COR-L47 (cell line): ENCODE measurements at places on chromosomes 13 and 19.

GRCh38 chr13:105232439-105232838 is 1303.0 kb downstream of the EFNB2 start:
- DNase-seq: no peak

DNA sequence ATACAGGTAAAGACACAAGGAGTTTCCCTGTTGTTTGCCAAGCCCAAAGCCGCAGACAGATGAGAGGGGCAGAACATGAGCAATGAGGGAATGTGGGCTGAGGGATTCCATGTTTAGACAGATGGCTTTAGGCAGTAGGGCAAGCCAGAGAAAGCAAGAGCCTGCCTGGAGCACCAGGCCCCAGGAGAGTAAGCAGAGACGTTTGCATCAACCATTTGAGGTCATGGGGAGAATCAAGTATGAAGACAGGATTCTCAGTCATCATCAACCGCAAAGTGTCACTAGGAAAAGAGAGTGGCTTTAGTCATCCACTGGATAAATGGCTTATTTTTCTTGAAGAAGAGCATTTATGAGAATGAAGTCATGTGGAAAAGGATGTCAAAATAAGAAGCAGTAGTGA is 184.7 kb downstream of the COG6 start:
- DNase-seq: no peak

DNA sequence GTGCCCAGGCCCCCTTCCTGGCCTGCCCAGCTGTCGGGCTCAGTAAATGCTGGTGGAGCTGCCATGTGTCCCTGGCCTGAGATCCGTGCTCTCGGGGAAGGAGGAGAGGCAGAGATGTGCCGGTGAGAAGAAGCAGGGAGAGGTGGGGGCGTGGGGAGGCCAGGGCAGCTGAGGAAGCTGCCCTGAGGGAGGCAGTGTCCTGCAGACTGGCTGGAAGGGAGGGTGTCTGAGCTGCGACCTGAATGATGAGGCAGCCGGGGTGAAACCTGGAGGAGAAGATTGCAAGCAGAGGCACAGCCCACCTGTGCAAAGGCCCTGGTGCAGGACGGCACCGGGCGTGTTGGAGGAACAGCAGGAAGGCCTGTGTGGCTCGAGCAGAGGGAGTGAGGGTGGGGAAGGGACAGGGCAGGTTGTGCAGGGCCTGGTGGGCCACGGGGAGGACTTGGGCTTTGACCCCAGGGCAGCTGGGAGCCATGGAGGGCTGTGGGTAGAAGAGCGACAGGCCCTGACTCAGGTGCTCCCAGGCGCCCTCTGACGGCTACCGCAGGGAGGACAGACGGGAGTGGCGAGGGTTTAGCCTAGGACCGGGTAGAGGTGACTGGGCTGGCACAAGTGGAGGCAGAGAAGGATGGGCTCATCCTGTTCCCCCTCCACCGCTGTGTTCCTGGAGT is 14.0 kb upstream of the CELF5 start:
- no peak for DNase-seq

DNA sequence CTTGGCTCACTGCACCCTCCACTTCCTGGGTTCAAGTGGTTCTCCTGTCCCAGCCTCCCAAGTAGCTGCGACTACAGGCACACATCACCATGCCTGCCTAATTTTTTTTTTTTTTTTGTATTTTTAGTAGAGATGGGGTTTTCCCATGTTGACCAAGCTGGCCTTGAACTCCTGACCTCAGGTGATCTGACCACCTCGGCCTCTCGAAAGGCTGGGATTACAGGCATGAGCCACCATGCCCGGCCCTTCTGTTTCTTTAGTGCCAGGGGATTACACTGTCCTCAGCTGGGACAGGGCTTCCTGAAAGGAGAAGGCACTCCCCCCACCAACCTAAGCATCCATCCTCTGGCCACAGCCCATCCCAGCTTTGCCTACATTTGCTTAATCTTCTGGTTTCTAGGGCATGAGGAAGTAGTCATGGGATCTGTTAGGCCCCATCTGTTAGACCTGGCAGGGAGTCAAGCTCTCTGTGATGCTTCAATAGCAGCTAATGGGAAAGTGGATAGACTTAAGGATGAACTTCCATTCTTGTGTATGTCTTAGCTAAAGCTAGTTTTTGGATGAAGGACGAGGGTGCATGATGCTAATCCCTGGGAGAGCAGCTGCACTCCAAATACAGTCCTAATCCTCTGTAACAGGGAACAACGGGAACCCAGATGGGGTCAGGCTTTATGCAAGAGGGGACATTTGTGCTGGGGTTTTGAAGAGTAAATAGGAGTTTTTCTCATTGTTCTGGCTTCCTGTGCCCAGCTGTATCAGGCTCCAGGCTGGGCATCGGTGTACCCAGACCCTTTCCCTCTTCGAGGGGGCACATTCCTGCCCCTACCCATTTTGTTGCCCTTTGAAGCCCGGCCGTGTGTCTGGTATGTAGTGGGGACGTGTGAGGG is 2.6 kb downstream of the VAV1 start:
- DNase-seq: no peak

- DNase-seq: no peak
These were observed 96.6 kb downstream of the UBL3 start for GRCh38 chr13:29753618-29754472.

DNA sequence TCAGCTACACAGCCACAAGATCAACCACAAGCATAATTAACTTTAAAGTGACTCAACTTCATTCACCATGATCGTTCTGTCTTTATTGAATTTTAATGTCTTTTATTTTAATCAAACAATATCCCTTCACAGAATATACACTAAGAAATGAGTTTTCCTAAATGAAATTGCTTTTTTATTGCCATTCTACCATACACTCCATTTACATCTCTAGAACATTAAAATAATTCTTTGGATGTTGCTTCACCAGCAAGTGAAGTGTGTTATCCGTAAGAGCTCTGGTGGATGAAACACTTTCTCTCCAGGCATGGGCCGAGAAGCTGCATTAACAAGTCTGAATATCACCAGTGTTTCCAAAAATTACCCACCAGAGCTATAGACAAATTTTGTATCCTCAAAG is 789.2 kb downstream of the PCDH9 start:
- DNase-seq: no peak
